Anterior cingulate cortex (tissue), 58 donors: ENCODE measurements at places on chromosomes 12 and 14.

- no peak for DNase-seq
These were observed 217.3 kb downstream of the ADGRD1 start for GRCh38 chr12:131171029-131171428.

- DNase-seq = no peak
These were observed 17.5 kb upstream of the FAR2 start for GRCh38 chr12:29131539-29131938.

DNA sequence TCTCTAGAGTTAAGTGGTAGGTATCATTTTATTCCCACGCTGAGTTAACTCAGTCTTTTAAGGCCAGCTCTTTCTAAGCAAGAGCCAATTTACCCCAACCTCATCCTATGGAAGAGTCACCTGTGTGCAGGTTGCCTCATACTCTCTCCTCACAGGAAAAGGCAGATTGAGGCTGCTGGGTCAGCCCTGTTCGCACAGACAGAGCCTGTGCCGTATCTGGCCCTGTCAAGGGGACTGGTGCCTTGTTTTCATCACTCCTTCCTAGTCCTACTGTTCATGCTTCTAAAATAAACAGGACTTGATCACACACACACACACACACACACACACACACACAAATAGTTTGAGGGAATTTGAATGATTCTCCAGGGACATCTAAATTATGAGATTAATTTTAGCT, 285.0 kb downstream of the SLC6A15 start:
- no peak for DNase-seq

GRCh38 chr14:65077318-65077717, 25.0 kb downstream of the MAX start:
- no peak for DNase-seq

DNA sequence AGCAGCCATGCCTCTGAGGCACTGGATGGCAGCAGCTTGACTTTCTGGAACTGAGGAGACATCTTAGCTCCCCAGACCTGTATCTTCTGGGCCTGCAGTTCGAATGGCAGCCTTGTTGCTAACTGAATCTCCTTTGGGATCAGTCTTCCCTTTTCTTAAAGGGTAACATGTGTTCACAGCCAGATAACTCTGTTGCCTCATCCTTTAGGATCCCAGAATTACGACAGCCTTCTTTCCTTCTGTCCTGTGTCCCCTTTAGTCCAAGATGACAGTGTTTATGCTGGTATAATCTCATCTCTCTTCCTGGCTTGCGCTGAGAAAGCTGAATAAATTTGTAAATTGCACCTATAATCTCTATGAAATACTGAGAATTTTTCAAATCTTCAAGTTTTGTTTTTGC, 9.1 kb upstream of the ERC1 start:
- DNase-seq = no peak

DNA sequence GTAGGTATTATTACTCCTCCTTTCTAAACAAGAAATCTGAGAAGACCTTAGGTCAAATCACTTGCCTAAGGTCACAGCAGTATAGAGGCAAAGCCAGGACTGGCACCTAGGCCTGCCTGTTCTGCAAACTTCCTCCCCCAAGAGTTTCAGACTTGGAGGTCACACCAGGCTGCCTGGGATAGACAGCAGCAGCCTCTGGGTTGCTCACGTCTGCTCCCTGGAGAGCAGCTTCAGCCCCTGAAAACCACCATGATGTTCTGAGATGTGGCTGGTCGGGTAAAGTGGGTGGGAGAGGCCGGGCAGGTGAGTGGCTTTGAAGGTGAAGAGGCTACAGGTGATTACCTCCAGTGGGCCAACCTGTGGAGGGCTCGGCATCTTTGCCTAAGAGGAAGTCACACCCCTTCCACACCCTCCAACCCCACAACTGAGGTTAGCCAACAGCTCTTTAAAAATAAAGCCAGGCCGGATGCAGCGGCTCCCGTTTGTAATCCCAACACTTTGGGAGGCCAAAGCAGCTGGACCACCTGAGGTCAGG, 37.0 kb upstream of the PNMA1 start:
- no peak for DNase-seq

DNA sequence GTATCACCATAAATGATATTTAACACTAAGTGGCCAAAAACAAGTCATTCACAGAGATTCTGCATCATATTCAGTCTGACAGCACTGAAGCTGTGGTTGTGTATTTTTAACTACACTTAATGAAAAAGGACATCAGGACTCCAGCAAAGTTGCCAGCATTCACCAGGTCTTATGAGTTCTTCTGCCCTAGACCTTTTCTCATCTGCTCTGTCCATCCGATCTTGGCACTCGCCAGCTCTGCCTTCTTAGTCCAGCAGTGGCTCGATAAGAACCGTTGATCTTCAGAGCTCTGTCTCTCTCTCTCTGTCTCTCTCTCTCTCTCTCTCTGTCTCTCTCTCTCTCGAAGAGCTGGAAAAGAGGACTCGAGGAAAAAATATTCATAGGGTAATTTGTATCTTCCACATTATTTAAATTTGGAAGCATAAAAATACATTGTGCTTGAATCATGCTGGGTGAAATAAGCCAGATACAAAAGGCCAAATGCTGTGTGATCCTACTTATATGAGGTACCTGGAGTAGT, 232.2 kb downstream of the FBXL14 start:
- DNase-seq = no peak

DNA sequence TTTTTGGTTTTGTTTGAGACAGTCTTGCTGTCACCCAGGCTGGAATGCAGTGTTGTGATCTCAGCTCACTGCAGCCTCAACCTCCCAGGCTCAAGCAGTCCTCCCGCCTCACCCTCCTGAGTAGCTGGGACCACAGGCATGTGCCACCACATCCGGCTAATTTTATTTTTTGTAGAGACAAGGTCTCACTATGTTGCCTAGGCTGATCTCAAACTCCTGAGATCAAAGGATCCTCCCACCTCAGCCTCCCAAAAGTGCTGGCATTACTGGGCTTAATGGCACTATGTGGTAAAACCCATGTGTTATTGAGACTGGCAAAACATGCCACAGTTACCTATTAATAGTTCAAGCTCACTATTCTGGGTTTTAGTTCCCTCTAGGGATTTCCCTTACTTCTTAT, 51.2 kb upstream of the KCNH3 start:
- no peak for DNase-seq

GRCh38 chr12:24997970-24998582, 49.2 kb upstream of the BCAT1 start:
- no peak for DNase-seq

- DNase-seq = no peak
These were observed 74.2 kb downstream of the TESC start for GRCh38 chr12:117024961-117025480.

GRCh38 chr12:112962561-112962960, 15.8 kb upstream of the OAS2 start:
- DNase-seq = no peak

DNA sequence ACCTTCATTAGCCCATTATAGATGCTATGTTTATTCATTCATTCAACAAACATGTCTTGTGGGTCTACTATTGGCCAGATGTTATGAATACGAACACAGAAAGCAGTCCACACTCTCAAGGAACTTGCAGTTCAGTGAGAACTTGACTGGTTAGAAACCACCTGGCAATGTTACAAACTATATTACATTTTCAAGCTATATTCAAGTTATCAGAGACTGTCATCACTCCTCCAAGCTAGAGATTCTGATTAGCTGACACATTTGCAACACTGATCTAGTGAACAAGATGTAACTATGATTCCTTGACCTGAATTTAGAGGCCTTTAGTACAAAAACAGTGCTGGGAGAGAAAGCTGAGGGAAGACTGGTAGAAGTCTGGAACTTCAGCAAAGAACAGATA, 170.7 kb upstream of the EEA1 start:
- no peak for DNase-seq

- no peak for DNase-seq
These were observed 703.7 kb upstream of the MGAT4C start for GRCh38 chr12:86959766-86960458.

GRCh38 chr12:76942267-76942666, 63.4 kb upstream of the CSRP2 start:
- no peak for DNase-seq

DNA sequence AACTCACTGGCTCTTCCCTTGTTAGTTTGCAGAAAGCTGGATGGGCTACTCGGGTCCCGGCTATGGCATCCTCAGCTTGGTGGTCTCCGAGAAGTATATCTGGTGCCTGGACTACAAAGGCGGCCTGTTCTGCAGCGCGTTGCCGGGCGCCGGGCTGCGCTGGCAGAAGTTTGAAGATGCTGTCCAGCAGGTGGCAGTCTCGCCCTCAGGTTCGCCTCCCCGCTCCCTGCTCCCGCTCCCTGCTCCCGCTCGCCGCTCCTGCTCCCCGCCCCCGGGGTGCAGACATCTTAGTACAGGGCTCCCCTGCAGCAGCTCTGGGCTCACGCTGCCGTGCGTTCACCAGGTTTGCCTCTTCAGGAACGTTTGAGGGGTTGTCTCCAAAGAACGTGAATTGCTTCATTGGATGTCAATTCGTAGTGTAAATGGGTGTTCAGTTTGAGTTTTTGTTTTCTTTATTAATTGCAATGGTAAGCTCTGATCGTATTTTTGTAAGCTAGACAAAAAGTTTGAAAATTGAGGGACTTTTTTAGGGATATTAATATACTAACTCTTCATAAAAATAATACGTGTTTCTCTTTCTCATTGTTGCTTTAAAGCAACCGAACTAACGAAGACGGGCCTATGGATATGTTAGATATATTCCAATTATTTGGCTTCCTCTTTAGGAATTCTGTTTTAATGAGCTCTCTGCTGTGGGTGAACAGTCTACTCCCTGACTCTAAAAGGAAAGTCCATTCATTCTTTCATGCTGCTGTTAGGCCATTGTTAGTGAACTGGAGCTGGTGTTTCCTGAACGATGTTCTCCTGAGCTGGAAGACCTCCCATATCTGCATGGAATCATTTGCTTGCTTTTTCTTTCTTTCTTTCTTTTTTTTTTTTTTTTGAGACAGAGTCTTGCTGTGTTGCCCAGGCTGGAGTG, 71.3 kb downstream of the ANKRD9 start:
- DNase-seq = peak; percentile 76

- DNase-seq = no peak
These were observed 11.6 kb downstream of the PKP2 start for GRCh38 chr12:32884962-32885361.

- DNase-seq = no peak
These were observed 93.9 kb downstream of the DACT1 start for GRCh38 chr14:58731465-58732293.

DNA sequence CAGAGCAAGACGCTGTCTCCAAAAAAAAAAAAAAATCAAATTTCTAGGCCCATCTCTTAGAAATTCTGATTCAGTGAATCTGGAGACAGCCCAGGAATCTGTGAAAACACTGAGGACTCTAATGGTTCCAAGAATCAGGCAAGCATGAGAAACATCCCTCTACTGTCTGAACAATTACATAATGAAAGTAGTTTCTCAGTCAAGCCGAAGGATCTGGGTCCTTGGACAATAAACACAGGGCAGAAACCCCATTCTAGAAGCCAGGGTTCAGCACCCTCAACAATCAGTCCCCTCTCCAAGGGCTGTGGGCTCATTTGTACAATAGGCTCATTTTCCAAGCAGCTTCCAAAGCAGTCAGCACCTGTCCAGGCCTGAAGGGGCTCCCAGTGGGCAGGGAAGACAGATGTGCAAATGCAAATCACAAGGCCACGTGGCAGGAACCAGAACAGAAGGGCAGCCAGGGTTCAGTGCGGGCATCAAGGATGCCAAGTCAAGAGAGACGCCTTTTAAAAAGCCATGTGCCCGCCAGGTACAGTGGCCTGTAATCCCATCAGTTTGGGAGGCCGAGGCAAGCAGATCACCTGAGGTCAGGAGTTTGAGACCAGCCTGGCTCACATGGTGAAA, 96.1 kb downstream of the KSR2 start:
- no peak for DNase-seq

GRCh38 chr12:3694673-3695072, 58.2 kb downstream of the CRACR2A start:
- no peak for DNase-seq

- DNase-seq = no peak
These were observed 24.4 kb downstream of the ETV6 start for GRCh38 chr12:11673666-11674461.

DNA sequence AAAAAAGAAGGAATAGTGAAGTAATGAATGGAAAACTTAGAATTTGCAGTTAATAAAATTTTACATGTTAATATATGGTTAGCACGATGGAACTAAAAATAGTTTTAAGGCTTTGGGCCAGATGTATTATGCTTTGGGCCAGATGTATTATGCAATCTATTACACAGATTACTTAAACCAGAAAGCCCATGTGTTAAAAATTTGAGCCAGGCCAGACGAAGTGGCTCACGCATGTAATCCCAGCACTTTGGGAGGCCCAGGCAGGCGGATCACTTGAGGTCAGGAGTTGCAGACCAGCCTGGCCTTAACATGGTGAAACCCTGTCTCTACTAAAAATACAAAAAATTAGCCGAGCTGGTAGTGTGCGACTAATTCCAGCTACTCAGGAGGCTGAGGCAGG, 17.2 kb downstream of the IFT81 start:
- no peak for DNase-seq

- DNase-seq = no peak
These were observed 3.2 kb upstream of the MIA2 start for GRCh38 chr14:39230416-39231035.

- DNase-seq = no peak
These were observed 20.7 kb downstream of the LGR5 start for GRCh38 chr12:71460318-71460717.

DNA sequence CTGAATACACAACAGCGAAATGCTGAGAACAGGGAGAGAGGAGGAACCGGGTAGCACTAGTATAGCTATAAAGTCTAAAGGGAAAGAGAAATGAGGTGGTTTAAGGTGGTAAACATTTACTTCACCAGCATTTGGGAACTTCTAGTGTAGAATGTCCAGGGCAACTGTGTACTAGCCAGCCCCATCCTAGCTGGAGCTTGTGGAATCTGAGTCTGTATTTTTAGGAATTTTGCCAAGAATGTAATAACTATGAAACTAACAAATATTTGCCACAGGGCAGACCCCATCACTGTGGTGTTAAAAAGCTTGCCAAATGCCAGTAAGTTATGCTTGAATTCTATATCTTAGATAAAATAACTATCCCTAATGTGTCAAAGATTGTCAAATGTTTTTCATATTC, 398.9 kb upstream of the MIS18BP1 start:
- no peak for DNase-seq

DNA sequence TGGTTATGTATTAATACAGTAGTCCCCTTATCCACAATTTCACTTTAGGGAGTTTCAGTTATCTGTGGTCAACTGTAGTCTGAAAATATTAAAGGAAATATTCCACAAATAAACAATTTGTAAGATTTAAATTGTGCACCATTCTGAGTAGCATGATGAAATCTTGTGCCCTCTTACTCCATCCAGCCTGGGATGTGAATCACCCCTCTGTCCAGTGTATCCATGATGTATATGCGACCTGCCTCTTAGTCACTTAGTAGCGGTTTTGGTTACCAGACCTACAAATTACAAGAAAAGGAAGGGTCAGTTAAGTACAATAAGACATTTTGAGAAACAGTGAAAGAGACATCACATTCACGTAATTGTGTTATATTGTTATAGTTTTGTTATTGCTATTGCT, 39.9 kb upstream of the MDGA2 start:
- no peak for DNase-seq
